HS-27A (cell line): ENCODE measurements at places on chromosomes 4 and X.

DNA sequence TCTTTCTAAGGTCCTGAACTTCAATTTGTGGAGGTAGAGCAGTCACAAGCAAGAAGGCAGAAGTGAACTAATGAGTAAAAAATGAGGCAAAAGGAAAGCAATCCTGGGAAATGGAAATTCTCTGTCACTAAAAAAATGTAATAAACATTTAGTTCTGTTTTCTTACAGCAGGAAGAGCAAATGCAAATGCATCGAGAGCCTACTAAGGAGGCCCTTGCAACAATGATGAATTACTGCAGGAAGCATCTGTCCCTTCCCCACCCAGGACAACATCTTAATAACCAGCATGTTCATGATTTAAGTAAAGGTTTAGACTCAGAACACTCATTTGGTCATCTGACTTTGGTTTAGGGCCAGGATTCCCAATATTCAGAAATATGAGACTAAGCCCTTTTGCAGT lies 341.4 kb upstream of the NOCT start:
- no peak for DNase-seq

DNA sequence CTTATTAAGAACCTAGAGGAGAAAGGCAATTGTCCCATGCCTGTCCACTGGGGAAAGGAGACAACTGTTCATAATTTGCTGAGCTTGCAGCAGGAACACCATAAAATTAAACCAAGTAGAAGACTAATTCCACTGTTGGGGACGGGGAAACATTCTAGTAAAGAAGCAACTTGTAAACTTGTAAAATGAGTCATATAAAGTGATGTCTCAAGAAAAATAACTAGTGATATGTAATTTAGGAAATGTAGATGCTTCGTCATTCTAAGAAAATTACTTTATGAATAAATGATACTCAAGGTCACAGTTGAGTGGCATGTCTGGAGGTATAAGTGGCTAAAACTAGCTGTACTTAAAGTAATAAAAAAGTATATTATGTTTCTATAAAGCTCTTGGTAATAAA lies 121.2 kb upstream of the MID1 start:
- DNase-seq, result no peak

DNA sequence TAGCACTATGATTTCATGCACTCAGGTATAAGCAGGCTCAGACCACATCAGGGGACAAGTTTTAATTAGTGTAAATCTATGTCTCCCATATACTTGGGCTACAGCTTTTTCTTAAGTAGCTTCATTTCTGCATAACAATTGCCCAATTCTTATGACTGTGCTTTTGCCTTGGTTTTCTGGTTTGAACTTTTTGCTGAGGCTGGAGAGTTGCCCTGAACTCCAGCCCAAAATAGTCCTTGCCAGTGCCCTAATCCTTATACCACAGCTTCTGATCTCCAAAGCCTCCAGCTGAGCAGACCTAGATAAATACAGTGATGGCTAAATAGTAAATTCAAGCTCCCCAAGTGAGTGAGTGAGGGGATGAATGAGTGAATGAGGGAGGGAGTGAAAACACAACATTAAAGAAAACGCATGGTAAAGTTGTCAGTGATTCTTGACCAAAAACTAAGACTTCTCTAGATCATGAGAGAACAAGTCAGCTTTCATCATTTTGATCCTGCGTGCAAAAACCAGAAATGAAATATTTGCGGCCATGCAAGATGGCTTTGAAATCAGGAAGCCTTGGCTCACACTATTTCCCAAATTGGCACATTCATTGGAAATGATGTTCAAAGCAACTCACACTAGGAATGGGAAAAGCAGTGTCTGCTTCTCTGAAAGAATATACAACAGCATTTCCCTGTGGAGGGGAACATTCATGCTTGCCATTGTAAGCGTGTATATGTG lies 437.1 kb upstream of the CTSO start:
- DNase-seq, result no peak

DNA sequence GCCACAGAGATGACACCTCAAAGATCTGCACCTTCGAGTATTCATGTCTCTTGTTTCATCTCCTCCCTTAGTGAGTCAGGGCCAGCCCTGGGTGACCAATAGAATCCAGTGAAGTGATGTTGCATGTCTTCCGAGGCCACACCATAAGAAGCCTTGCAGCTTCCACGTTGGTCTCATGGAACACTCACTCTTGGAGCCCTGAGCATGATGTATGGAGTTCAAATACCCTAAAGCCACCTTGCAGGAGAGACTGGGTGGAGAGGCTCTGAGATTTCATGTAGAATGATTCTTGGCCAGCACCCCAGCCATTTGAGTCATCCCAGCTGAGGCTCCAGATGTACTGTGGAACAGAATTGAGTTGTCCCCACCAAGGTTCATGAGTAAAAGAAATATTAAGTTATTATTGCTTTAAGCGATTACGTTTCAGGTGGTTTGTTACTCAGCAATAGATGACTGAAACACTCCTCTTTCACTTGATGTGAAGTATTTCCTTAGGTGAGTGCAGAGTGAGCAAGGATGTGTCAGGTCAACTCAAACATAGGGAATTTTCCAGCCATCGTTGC lies 5.0 kb upstream of the RP2 start:
- no peak for DNase-seq

- DNase-seq, result no peak
These were observed 102.6 kb downstream of the FHDC1 start for GRCh38 chr4:153038623-153039311.

- DNase-seq, result no peak
These were observed 71.8 kb downstream of the DIAPH2 start for GRCh38 chrX:96756491-96756890.
